Epithelial cell of esophagus (primary cell): ENCODE measurements at places on chromosomes 11 and 22.

- no peak for DNase-seq
Observed at GRCh38 chr11:64226507-64227051, 505 bp downstream of the NUDT22 start.

- DNase-seq: no peak
Observed at GRCh38 chr11:78291503-78292108, 102.9 kb downstream of the USP35 start.

DNA sequence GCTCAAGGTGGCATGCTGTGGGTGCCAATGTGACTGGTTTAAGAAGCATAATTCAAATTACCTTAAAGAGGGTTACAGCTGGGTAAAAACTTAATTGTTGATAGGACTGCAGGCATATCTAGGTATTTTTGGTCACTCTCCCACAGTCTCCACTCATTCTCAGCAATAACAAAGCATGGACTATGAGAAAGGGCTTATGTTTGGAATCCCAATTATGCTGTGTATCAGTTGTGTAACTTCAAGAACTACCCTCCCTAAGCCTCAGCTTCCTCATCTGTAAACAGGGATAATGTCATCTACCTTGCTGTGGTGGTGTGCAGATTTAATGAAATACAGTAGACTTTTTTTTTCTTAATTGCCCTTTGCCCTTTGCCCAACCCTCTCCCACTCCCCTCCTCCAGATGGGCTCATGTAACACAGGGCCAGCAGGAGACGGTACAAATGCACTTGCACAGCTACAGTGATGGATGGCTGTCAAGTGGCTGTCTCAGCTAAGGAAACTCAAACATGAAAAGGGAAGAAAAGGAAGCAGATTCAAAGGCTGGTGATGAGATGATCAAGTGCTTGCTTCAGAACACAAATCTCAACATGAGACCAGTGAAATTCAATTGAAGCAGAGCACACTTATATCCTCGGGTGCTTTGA is 37.6 kb downstream of the MAP6 start:
- no peak for DNase-seq

DNA sequence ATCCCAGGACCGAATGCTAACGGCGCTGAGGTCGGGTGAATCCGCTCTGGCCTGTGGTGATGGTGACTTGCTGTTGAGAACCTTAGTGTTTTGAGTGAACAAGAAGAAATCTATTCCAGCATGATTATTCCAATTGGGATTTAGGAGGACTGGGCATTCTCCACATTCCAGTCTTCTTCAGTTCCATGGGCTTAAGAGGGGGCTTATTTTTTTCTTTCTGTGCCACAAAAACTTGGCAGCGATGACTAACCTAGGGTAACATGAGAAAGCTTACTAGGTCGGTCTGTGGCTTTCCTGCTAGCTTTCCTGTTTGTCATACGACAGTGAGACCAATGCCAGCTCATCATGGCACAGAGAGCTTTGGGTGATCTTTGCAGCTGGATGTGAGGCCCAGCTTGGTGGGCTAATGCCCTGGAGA is 62.9 kb upstream of the ATXN10 start:
- DNase-seq: peak; percentile 80

DNA sequence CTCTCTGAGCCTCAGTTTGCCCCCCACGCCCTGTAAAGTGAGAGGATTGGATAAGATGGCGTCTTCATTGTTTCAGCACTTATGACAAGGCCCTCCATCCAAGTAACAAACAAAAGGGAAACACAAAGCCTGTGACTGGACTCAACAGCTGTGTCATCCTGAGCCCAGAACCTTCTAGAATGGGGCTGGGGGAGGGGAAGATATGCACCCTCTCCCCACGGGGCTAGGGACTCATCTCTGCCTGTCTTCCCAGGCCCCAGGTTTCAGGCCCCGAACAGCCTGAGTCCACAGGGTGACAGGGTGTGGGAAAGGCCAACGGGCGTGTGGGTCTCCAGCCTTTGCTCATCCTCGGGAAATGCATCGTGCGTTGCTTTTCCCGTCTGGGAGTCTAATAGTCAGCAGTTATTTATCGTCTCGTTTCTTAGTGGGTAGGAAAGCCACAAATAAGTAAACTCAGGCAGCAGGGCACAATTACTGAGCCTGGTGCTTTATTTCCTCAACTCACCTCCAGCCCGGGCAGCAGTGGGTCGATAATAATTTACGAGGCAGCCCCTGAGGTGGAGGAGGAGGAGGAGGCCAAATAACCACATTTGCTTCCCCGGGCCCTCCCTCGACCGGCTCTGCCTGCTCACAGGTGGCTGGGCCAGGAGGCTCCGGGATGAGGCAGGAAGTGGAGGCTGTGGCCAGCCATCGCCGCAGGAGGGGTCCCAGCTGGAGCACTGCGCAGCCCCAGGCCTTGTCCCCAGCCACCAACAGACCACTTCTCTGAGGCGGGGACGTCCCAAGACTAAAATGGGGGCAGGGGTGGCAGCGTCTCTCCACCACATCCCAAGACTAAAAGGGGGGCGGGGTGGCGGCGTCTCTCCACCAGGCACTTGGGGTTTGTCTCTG is 54.4 kb downstream of the FLRT1 start:
- no peak for DNase-seq

- DNase-seq: no peak
Observed at GRCh38 chr22:46038516-46039430, 61.8 kb upstream of the WNT7B start.

DNA sequence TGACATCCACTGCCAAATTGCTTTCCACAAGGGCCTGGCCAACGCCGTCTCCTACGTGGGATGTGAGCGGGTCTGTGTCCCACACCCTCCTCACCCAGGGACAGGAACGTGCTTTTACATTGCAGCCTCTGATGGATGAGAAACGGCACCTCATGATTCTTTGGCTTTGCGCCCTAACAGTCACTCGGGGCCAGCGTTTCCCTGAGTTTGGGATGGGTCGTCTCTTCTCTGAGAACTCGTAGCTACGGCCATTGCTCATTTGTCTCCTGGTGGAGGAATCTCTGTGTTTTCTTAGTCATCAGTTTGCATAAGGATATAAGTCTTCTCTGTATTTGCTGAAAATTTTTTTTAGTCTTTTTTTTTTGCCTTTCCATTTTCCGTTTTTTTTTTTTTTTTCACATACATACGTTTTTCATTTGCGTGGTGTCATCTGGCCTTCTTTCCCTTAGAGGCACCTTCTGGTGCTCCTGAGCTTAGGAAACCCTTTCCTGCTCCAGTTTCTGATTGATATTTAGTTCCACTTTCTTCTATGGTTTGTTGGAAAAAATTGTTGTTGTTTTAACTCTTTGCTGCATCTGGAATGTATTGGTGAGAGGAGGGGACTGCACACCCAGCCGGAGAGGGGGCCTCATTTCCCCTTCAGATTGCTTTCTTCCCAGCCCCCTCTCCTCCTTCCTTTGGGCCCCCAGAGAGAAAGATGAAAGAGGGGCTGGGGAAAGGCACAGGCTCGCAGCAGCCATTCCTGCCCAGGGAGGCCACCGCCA is 12.0 kb downstream of the TNNT3 start:
- DNase-seq: peak; percentile 42

GRCh38 chr22:28582806-28583205 is 96.8 kb downstream of the TTC28 start:
- DNase-seq: no peak

DNA sequence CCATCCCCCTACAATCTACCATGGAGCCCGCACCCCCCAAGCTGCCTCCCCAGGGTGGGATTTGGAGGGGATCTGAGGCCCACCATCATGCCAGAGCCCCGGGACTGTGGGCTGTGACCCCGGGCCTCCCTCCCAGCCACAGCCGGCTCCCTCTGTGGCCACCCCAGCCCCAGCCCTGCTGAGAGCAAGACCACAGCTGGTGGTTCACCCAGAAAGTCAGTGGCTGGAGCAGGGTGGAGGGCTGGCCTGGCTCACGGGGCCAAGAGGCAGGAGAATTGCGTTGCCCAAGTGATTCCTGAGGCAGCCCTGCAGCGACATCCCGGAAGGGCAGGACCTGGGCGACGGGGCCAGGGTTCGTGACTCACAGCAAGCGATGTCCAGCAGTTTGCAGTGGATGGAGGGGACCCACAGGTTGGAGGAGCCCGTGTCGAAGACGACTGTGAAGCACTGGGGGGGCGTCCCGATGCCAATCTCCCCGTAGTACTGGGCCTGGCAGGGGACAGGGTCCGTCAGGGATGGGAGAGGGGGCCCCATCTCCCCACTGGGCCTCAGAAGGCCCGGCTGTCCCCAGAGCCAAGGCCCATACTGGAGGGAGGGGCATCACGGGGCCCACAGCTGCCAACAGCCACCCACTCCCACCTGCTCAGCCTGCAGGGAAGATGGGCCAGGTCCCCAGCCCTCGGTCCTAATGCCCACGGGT is 4.4 kb downstream of the CTSD start:
- no peak for DNase-seq

- no peak for DNase-seq
Observed at GRCh38 chr11:115133475-115134209, 370.6 kb downstream of the CADM1 start.

GRCh38 chr11:71305451-71306125 is 53.2 kb upstream of the SHANK2 start:
- DNase-seq: peak; percentile 20

GRCh38 chr11:78574386-78575381 is at the start of gene NARS2:
NARS2 (minus strand) TSS chr11:78574864; CDS start chr11:78574488, 376 bp downstream.
- DNase-seq: peak; percentile 99

DNA sequence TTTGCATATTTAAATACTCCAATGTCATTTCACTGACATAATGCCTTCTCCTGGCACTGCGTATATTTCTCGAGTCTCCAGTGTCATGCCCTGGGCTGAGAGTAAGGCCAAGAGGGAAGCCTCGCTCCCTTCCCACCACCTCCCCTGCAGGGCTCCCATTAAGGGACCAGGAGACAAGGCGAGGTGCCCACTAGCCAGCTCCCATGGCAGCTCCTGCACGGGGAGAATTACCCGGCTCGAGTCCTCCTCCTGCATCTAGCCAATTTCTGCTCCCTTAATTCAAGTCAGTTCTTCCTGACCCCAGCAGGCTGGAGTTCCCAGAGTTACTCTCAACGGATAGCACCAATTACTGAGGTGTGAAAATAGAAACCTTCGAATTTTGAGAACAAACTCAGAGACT is 31.9 kb downstream of the OPCML start:
- no peak for DNase-seq

DNA sequence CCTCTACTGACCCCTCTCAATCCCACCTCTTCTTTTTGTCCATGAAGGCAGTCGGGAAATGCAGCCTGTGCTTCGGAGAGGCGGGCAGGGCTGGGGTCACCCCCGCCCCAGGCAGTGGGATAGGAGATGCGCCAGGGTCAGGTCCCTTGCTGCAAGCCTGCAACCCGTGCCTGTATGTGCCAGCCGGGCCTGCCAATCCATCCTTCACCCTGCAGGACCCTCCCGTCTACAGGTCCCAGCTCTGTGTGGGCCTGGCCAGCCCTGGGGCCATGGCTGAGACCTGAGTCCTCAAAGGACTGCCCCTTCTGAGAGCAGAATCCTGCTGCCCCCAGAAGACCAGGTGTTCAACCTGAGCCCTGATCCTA is 10.9 kb downstream of the ASCL2 start:
- DNase-seq: no peak

DNA sequence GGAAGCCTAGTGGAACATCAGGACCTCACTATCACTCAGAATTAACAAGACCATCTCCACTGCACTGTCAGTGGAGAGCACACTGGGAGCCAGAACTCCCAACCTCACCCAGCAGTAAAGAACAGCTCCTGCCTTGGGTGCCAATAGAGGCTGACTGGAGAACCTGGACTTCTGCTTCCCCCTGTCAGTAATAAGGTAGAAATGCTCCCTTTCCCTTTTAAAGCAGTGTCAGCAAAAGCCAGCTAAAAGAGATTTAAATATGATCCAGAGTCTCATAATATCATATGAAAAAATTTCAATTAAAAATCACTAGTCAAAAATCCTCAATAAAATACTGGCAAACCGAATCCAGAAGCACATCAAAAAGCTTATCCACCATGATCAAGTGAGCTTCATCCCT is 82.8 kb downstream of the SPATA19 start:
- DNase-seq: no peak

DNA sequence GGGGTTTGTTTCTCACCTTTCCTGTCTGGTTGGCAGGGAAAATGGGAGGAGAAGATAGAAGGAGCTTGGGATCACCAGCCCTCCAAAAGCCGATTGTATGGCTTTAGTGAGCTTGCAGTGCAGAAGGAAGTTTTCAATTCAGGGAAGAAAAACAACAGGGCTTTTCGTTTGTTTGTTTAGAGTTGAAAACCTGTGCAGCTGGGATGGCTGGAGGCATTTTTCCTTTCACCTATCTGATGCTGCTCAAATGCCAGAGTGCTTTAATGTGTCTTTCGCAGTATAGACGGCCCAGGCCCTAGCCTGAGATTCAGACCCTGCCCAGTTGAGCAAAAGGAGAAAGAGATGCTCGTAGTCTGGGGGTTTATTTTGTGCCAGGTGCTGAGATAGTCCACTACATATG is 87.9 kb downstream of the INSC start:
- DNase-seq: no peak

- DNase-seq: peak; percentile 82
Observed at GRCh38 chr11:69088676-69089146, 40.0 kb downstream of the TPCN2 start.

DNA sequence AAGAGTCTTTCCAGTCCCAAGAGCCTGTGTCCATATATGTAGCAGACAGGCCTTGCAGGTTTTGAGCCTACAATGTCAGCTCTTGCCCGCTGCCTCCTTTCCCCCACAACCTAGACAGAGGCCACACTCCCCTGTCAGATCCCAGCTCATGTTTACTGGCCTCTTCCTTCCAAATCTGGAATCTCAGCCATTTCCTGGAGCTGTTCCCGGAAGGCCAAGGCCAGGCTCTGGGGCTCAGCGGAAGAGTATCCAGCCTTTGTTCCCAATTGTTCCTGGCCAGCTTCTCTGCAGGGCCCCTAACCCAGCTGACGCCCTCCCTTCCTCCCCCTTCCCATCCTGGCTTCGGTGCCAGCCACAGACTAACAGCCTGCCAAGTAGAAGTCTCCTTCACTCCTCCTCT is 1.0 kb upstream of the ROBO4 start:
- DNase-seq: no peak

- DNase-seq: peak; percentile 52
Observed at GRCh38 chr11:6298605-6299004, 21.7 kb downstream of the CAVIN3 start.
